ENCODE measurements at places on chromosomes 12 and 14.

DNA sequence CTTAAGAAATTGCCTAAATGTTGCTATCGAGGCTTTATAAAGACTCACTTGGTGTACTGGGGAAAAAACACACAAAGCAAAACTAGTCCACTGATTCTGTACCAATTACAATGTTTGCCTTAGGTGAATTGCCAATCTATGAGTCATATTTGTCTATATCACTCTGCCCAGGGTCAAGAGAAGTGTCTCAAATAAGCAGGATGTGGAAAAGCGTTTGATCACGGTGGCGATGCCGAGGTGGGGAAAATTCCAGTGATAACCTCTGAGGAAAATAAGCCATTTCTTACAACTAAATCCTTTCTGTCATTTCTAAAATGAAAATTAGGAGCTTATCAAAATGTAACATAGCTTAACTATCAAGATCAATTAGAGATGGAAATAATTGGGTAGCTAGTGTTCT lies 148.6 kb upstream of the DIO3 start:
- no peak for DNase-seq

DNA sequence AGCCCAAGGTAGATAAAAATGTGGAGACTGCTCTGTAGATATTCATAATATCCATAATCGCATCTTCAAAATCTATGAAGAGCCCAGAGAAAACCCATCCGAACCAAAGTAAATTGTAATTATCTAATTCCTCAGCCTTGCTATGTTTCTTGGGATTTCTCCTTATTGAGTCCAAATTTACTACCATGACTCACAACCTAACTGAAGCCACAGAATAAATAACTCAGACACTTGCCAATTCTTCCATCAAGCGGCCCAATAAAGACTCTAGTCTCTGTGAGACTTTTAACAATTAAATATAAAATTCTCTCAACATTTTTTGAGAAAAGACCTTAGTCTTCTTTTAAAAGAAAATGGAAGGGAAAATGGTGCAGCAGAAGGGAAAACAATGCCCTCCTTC lies 409.8 kb downstream of the DAD1 start:
- DNase-seq = no peak

DNA sequence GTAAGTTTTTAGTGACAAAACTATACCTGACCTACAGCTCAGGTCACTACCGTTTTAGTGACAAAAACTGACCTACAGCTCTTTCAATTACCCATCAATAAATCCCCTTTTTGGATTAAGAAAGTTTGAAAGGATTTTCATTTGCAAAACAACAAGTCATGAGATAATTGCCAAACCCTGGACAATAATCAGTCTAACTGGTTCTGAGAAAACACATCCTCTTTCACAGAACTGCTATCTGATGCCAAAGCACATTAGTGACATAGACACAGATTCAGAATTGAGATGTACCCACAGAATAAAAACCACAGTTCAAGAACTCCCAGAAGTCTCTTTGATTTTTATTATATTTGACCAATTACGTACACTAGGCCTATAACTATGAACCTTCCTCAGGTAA lies 126.0 kb upstream of the COCH start:
- no peak for DNase-seq

- peak; percentile 69 for DNase-seq
Observed at GRCh38 chr14:103091041-103091882, 3.3 kb upstream of the EXOC3L4 start.

GRCh38 chr12:54522243-54522642 lies 24.7 kb downstream of the NCKAP1L start:
- no peak for DNase-seq

GRCh38 chr12:52975820-52976573 lies 27.1 kb downstream of the KRT18 start:
- no peak for DNase-seq

Measured in stimulated activated CD4-positive, alpha-beta T cell treated with anti-CD3 and anti-CD28 coated beads, TNF-alpha, amount 100 ng/mL, for 4 hours (primary cell).